Stimulated activated CD8-positive, alpha-beta memory T cell treated with anti-CD3 and anti-CD28 coated beads, Interleukin-12 subunit alpha, Interleukin-12 subunit beta, amount 100 ng/mL, for 4 hours (primary cell): ENCODE measurements at places on chromosomes 7 and 10.
A peak's percentile ranks its signal among the peaks of the same experiment; 100 is the strongest.

DNA sequence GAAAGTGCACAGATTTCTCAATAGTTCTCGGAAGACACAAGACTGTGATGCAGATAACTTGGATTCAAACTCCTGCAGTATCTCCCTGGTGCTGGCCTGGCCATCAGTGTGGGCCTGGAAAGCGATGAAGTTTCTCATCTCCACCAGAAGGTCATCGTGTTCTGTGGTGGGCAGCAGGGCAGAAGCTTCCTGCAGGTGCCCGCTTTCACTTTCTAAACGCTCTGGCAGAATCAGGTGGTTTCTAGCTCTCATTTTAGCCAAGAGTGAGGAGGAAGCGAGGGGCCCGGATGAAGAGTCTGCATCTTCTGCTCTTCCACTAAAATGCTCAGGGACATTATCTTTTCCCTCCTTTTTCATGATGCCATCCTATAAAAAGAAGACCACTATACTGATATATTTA lies 63.0 kb upstream of the DRGX start:
- no peak for DNase-seq

DNA sequence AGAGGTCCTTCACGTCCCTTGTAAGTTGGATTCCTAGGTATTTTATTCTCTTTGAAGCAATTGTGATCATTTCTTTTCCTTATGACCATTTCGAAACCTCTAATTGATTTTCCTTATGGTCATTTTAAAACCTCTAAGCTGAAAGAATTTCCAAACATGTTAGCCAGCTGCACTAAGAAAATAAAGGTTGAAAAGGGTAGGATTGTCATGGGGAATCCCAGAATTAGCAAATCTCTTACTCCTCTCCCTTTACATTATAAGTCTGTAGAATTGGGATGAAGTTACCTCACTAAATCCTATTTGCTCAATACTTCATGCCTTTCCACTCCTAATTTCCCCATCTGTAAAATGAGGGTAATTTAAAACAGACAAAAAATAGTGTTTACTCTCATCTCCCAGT lies 79.5 kb downstream of the FAM185A start:
- DNase-seq = no peak

- DNase-seq = no peak
These were observed 100.9 kb upstream of the YAE1 start for GRCh38 chr7:39465055-39465929.

- DNase-seq = no peak
These were observed 36.3 kb downstream of the SMNDC1 start for GRCh38 chr10:110268442-110268841.

- peak; percentile 97 for DNase-seq
These were observed at the start of gene RBM17 for GRCh38 chr10:6088721-6089333. Gene RBM17 (plus strand): TSS chr10:6089034. CDS start chr10:6097066, 8,032 bp downstream.

DNA sequence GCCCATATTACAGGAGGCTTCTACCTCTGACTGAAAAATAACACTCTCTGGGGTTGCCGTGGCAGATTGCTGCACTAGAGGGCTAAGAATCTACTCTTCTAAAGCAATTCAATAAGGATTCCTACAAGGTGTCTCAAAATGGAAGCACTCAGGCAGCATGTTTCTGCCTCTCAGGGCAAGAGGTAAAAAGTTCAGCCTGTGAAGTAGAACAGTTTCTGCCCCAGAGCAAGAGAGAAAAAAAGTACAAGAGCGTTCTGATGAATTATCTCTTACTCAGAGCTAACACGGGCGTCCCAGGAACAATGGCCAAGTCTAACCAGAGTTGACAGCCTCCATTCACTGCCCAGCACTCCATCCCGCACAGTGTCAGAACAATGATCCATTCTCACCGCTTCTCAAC lies 71.3 kb upstream of the TES start:
- DNase-seq = no peak

DNA sequence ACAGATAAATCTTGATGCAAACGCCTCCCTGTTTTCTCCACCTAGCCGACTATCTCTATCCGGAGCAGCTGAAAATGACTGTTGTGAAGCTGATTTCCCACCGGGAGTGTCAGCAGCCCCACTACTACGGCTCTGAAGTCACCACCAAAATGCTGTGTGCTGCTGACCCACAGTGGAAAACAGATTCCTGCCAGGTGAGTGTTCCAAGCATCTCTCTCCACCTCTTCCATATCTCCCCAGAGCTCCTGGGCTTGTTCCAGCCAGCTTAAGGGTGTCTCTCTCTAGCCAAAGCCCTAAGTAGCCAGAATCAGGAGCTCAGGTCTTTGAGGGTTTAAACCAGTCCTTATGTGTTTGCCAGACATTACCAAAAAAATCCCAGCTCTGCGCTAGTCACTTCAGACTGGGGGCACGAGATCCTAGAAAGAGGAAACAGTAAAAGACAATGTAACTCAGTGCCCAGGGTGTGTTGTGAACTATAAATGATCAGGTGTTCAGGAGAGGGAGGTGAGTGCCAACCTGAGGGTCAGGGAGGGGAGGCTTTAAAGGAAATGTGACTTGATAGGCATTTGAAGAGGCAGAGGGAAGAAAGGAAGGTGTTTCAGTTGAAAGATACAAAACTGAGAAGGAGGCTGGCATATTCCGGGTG lies 4.4 kb downstream of the PLAU start:
- DNase-seq = no peak

DNA sequence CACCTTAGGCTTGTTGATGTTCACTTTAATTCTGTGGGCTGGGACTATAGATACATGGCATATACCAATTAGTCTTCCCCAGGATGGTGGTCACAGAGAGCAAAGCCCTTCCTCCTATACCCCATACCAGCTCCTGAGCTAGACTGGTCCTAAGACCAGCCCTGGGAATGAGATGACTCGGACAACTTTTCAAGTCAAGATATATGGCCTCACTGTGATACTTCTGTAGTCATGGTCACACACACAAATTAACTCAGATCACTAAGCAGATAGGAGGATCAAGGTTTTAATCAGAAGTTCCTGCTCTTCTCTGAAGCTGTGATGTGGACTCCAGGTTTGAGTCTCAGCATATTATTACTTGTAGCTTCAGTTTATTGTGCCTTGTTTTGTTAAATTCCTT lies 53.1 kb downstream of the SLK start:
- DNase-seq = no peak

- no peak for DNase-seq
These were observed 2.5 kb downstream of the PFKP start for GRCh38 chr10:3069876-3070275.

- DNase-seq = no peak
These were observed 55.8 kb downstream of the LRMDA start for GRCh38 chr10:75487087-75487754.

DNA sequence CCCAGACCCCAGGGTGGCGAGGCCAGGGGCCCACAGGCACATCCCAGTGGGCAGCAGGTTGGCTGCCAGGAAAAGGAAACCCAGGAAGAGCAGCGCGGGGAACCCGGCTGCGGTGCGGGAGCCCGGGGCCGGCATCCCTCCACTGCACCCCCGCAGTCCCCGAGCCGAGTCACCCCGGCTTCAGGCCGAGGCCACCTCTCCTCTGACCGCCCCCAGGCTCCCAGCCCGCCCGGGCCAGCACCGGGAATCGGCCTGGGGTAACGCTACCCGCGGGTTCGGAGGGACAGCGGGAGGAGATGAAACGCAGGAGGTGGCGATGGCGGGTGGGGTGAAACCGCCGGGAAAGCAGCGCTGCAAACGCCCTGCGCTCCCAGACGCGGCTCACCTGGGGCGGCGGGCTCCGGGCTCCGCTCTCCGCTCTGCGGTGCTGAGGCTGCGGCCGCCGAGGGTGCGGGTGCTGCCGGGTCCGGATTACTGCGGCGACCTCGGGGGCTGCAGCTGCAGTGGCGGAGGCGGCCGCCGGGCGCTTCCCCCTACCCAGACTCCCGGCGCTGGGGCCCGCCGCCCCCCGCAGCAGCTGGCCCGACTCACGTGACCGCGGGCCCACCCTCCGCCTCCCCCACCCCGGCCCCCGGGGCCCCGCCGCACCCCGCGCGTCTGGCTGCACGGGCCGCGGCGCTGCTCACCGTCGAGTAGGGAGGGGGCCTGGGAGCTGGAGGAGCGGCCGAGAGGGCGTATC lies at the start of gene SCRN1:
Gene SCRN1 (minus strand): TSS at position 545 of the 739 bp plus-strand sequence. CDS start 20,734 bp downstream, outside the sequence.
- DNase-seq = peak; percentile 15

GRCh38 chr10:43888586-43888985 lies 239.9 kb upstream of the ZNF32 start:
- no peak for DNase-seq

DNA sequence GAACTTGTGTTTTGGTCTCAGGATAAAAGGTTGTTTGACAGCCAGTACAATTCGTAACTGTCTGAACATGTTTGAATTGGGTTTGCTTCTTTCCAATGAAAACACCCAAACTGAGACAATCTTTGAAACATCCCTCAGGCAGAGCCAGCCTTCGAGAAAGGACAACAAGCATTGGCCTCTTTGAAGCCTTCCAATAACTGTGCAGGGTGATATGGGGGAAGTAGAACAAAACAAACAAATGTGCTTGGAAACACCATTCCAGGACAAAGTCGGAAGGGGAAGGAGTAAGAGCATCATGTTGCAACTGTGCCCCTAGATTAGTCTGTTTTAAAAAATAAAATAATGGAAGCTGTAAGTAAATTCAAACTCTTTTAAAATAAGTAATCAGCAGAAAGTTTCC lies 39.5 kb downstream of the IL2RA start:
- DNase-seq = no peak

DNA sequence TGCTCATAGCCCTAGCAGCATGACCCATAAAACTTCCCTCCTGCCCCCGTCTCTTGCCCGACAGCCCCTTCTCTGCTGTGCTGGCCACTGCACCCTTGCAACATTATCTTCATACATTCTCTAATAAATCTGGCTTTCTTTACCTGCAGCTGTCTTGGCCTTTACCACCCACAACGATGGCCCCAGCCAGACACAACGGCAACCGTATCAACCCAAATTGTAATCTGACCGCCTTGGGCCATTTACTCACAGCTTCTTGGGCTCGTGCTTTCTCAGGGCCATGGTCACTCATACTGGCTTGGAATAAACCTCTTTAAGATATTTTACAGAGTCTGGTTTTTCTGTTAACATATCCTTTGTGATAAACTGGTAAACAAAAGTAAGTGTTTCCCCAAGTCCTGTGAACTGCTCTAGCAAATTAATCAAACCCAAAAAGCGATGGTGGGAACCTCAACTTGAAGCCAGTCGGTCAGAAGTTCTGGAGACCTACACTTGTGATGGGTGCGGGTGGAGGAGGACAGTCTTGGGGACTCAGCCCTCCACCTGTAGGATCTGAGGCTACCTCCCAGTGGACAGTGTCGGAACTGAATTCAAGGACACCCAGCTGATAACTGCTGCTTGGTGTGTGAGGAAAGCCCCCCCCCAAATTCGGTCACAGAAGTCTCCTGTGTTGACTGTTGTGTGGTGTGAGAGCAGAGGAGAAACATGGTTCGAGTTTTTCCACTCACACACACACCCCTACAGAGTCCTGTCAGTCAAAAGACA lies 87.6 kb upstream of the ATP6V0A4 start:
- DNase-seq = no peak

GRCh38 chr7:6026011-6026819 lies 5.0 kb upstream of the ANKRD61 start:
- DNase-seq = peak; percentile 30

GRCh38 chr7:95598511-95598910 lies 2.2 kb upstream of the PDK4 start:
- no peak for DNase-seq

GRCh38 chr10:12910835-12911234 lies 90.7 kb downstream of the CCDC3 start:
- no peak for DNase-seq

DNA sequence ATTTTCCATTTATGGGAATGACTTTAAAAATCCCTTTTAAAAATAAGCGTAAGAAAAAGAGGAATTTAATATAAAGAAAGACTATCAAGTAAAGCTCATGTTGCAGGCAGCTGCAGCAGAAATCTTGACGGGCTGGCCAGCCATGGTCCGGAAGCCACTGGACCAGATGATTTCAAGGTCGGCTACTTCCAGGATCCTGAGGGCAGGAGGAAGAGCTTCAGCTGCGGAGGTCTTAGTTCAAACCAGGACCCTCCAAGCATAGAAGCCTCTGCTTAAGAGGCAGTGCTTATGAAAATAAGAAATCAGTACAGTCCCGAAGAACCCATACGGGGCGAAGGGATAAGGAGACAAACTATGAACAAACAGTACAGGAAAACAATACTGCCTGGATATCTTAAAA lies 220.2 kb upstream of the CELF2 start:
- no peak for DNase-seq

GRCh38 chr10:89073719-89074118 lies 83.1 kb downstream of the FAS start:
- DNase-seq = no peak

GRCh38 chr7:114916261-114916892 lies 5.5 kb upstream of the MDFIC start:
- DNase-seq = no peak

DNA sequence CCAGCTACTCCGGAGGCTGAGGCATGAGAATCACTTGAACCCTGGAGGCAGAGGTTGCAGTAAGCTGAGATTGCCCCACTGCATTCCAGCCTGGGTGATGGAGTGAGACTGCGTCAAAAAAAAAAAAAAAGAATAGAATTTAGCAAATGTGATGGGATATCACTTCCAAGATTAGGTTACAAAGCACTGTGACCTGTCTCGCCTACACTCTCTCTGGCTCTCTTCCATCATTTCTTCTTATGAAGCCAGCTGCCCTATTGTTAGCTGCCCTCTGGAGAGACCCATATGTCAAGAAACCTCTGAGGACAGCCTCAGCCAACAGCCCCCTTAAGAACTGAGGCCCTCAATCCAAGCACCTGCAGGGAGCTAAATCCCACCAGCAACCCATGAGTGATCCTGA lies 28.2 kb downstream of the ARHGAP21 start:
- DNase-seq = no peak

DNA sequence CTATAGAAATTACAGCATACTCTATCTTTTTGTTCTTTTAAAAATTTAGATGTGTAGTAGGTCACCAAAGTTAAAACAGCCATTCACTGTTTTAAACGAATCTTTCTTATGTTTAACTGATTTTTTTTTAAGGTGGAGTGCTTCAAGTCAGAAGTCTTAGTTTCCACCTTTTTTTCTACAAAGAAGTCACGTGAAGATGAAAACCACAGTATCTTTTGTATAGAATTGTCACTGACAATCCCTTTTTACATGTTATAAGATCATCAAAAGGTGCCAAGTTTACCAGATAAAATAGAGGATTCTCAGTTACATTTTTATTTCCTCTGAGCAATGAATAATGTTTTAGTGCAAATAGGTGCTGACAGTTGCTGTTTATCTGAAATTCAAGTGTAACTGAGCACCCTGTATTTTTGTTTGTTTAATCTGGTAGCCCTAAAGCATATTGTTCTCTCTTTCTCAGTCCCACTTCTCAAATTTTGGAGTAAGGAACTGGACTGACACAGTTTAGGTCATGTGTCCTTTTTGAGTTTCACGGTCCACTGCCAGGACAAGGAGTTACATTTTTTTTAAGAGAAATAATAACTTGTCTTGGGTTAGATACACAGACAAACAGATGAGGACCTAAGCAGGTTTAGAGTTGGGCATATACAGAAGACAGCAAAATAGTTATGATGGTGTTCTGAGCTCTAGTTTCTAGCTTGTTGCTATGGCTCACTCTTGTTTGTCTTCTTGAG lies 233.2 kb upstream of the MBL2 start:
- DNase-seq = no peak

GRCh38 chr7:144787127-144787526 lies 48.7 kb downstream of the TPK1 start:
- DNase-seq = no peak

GRCh38 chr7:24912424-24912823 lies 67.6 kb downstream of the OSBPL3 start:
- DNase-seq = no peak
